Natural killer cell treated with Interleukin-12 subunit alpha and Interleukin-12 subunit beta and Interleukin-15 and Interleukin-18, amount 100 ng/mL, for 72 hours (primary cell): ENCODE measurements at places on chromosomes 1 and 21. TPM values are rescaled to one million over a fixed set of nuclear protein-coding genes. Genes with fewer than 3 reads are reported as not detected.
A peak's percentile ranks its signal among the peaks of the same experiment; 100 is the strongest.

MARK1 gene
- total RNA-seq: not detected

RNF186 gene
- not detected for total RNA-seq

NR1I3 gene
- total RNA-seq: not detected

ZSWIM5 gene
- 1.0 TPM for total RNA-seq

- peak within 1 kb of the TSS; percentile 94 for H3K4me3 ChIP-seq
- H3K36me3 ChIP-seq: no peaks in the 10 kb centered on the region
- H3K4me1 ChIP-seq: peaks cover 12% of the 10 kb centered on the region
- peak within 1 kb of the TSS; percentile 15 for H3K27ac ChIP-seq
- H3K27me3 ChIP-seq: peaks cover 23% of the 10 kb centered on the region
Measured at GRCh38 chr1:19643602-19644394, at the start of gene NBL1. NBL1 (plus strand) TSS chr1:19644311; CDS start chr1:19655031, 10,720 bp downstream.

DNA sequence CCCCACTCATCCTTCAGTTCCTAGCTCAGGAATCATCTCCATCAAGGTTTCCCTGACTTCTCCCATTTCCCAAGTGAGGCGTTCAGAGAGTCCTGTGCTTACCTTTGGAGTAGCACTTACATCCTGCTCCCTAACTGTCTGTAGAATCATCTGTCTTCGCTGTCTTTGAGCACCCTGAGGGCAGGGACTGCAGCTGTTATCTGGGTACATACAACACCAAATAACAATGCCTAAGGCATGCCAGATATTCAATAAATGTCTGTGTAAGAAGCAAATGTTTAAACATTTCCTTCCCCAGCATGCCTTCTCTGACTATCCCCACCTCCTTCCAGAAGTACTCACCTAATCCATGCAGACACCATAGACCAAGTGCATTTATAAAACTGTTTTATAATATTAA is 65.4 kb downstream of the JAK1 start:
- H3K36me3 ChIP-seq: no peaks in the 10 kb centered on the region
- no peak overlapping the region for H3K4me3 ChIP-seq
- DNase-seq: no peak
- peaks cover 90% of the 10 kb centered on the region for H3K4me1 ChIP-seq
- H3K27ac ChIP-seq: no peak overlapping the region

GRCh38 chr21:37704751-37705150 is 211.5 kb downstream of the KCNJ6 start:
- DNase-seq: no peak
- H3K27me3 ChIP-seq: peaks cover 16% of the 10 kb centered on the region
- H3K4me3 ChIP-seq: no peak overlapping the region
- H3K4me1 ChIP-seq: no peaks in the 10 kb centered on the region
- no peaks in the 10 kb centered on the region for H3K36me3 ChIP-seq

DNA sequence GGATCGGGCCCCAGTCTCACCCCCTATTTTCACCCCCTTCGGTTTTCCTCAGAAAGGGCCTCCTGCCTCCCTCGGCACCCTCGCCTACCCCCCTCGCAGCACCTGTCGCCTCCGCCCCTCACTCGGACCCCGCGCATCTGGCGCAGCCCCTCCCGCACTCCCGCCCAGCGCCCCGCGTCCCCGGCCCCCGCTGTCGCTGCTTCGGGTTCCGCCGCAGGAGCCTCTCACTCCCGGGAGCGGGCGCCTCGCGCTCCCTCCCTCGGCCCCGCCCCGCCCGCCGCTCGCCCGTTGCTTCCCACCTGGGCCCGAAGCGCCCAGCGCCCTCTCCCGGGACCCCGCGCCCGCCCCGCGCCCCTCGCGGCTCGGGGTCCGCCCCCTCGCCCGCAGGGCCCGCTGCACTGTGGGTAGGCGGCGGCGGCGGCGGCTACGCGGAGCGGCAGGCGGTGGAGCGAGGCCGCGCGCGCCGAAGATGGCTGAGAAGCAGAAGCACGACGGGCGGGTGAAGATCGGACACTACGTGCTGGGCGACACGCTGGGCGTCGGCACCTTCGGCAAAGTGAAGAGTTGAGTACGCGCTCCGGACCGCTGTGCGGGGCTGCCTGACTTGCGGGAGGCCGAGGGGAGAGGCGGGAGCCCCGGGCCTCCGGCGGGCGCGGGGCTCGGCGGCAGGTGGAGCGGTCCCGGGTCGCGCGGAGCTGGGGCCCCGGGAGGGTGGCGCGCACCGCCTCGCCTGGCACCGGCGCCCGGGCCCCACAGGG is at the start of gene PRKAA2:
Gene PRKAA2 (plus strand): TSS at position 396 of the 758 bp plus-strand sequence. CDS start 74 bp downstream, at position 470.
- DNase-seq: no peak
- H3K36me3 ChIP-seq: peaks cover 11% of the 10 kb centered on the region
- H3K27me3 ChIP-seq: peaks cover 58% of the 10 kb centered on the region

GRCh38 chr1:203676455-203676854 is 49.8 kb downstream of the ATP2B4 start:
- H3K4me1 ChIP-seq: peaks cover 80% of the 10 kb centered on the region
- no peak for DNase-seq
- H3K27me3 ChIP-seq: no peaks in the 10 kb centered on the region
- H3K27ac ChIP-seq: peak overlapping the region; percentile 93
- peaks cover 4% of the 10 kb centered on the region for H3K36me3 ChIP-seq

DNA sequence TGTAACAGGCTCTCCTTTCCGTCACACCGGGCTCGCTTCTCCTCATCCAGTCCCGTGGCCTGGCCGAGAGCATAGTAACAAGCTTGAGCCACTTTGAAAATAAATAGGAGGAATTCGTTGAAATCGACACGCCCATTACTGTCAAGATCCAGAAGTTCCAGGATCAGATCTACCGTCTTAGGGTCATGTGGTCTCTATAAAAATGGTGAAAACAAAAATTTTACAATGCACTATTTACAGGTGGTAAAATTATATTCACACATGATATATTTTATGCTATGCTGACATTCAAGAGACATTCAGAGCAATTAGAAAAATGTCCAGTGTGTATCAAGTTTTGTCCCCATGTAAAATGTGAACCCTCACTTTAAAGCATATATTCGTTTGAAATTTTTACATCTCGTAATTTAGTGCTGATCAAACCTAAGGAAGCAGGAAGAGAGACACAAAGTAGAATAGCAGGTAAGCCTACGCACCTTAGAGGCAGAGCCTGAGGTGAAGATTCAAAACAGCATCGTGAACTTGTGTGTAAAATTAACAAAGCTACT is 2.3 kb downstream of the TCHH start:
- no peak for DNase-seq
- H3K4me1 ChIP-seq: peaks cover 6% of the 10 kb centered on the region
- no peak overlapping the region for H3K4me3 ChIP-seq

DNA sequence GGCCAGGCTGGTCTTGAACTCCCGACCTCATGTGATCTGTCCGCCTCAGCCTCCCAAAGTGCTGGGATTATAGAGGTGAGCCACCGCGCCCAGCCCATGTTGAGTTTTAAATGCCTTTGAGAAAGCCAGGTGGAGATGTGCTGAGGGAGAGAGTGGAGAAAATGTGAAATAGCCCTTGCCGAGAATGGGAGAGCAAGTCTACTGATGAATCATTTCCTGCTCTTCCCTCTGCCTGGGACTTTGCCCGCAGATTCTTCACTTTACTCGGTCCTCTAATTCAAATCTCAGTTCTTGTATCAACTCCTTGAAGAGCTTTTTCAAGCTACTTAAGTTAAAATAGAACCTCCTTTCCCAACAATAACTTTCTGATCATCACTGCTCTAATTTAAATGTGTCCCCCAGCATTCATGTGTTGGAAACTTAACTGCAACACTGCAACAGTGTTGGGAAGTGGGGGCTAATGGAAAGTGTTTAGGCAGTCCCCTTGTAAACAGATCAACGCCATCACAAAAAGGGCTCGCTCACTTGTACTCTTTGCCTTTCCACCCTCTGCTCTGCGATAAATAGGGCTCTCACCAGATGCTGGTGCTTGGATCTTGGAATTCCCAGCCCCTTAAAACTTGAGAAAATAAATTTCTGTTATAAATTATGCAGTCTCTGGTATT is 27.8 kb downstream of the OSBPL9 start:
- H3K27me3 ChIP-seq: no peaks in the 10 kb centered on the region
- peaks cover 6% of the 10 kb centered on the region for H3K4me1 ChIP-seq
- no peak overlapping the region for H3K4me3 ChIP-seq
- no peak overlapping the region for H3K27ac ChIP-seq
- DNase-seq: no peak

GRCh38 chr1:63255153-63255552 is 67.2 kb upstream of the FOXD3 start:
- H3K4me3 ChIP-seq: no peak overlapping the region
- H3K36me3 ChIP-seq: no peaks in the 10 kb centered on the region
- H3K27me3 ChIP-seq: peaks cover 5% of the 10 kb centered on the region
- H3K4me1 ChIP-seq: no peaks in the 10 kb centered on the region
- no peak for DNase-seq
- no peak overlapping the region for H3K27ac ChIP-seq

DNA sequence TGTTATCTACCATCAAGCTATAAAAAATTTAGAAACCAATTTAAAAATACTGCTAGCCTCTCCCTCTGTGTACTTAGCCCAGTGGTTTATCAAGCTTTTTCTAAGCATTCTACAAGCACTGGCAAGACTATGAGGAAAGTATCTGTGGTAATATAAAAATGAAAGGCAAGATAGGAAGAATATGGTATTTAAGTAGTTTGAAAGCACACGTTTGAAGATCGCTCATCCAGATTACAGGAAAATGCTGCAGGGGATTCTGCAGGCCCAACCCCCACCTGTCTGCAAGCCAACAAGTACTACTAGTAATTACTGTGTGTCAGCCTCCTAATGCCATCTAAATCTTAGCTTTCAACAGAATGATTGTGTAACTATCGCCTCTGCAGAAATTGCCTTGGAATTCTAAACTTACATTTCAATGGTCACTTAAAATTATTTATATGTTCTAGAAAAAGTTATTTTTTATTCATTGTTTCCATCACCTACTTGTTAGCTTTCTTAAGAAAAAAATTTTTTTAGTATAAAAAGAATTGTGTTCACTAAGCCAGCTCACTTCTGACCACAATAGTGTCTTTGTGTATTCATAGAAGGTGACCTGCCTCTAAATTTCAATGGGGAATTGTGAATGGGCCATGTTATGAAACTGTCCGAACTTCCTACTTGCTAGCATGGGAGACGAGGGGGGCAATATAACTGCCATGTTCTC is 8.5 kb downstream of the ERRFI1 start:
- peaks cover 8% of the 10 kb centered on the region for H3K4me1 ChIP-seq
- H3K27ac ChIP-seq: no peak overlapping the region
- H3K4me3 ChIP-seq: no peak overlapping the region
- DNase-seq: no peak
- peaks cover 10% of the 10 kb centered on the region for H3K27me3 ChIP-seq

- H3K36me3 ChIP-seq: no peaks in the 10 kb centered on the region
- DNase-seq: no peak
- H3K27me3 ChIP-seq: peaks cover 8% of the 10 kb centered on the region
Measured at GRCh38 chr1:41496080-41497055, 11.9 kb upstream of the EDN2 start.

DNA sequence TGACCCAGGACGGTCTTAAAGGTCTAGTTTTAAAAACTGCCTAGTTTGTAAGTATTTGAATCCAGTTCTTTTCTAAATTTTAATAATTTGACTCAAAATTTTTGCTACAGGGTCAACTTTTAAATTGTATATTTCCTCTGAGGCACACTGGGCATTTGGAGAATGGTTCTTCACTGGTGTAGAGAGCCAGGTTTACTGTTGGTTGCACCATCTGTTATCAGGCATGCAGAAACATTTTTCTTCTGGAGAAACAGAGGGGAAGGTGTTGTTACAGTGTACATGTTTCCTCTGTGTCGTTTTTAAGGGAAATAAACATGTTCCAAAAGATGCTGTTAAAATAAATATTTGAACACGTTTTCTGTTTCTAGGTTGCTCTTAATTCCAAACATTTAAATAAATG is 39.0 kb upstream of the RWDD3 start:
- DNase-seq: no peak
- H3K4me1 ChIP-seq: no peaks in the 10 kb centered on the region
- H3K27ac ChIP-seq: no peak overlapping the region

DNA sequence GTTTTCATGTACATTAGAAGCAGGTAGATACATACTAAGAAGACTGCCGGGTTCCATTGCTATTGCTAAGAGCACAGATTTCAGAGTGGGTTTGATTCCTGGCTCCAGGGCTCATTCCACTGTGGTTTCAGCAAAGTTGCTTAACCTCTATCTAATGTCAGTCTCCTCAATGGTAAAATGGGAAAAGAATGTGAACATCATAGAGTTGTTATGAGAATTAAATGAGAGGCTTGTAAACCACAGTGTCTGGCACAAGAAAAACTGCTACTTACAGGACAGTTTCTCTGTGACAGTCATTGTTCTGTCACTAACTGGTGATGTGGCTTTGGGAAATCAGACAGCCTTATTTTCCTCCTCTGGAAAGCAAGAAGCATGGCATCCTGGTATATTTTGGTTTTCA is 10.7 kb upstream of the PLXNA2 start:
- H3K4me3 ChIP-seq: no peak overlapping the region
- H3K36me3 ChIP-seq: no peaks in the 10 kb centered on the region
- H3K27ac ChIP-seq: no peak overlapping the region

DNA sequence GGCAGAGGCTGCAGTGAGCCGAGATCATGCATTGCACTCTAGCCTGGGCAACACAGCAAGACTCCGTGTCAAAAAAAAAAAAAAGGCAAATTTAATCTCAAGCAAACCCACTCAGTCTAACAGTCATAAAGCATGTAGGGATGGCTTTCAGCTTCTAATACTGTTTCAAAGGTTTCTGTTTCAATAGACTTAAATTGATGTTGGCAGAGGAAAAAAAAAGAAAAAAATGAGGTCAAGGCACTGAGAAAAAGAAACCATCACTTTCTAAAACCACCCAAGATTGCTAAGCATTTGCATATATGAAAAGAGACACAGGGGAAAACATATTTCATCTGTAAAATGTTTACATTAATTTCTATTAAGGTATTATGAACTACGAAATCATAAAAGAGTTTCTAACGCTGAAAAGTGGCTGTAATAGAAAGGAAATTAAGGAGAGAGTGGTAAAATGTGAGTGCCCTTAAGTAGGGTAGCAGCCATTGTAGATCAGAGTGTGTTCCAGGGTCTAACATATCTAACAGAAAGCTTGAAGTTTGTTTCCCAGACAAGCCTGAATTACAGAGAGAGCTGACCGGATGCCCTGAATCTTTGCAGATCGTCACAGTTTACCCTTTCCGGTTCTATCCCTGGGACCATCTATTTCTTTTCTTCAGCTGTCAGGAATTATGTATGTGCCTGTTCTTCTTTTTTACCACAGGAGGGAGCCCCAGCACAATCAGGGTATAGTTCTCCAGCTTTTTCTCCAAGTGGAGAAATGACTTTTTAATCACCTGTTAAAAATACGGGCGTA is 70.0 kb downstream of the PLD5 start:
- DNase-seq: no peak
- no peak overlapping the region for H3K4me3 ChIP-seq
- H3K36me3 ChIP-seq: no peaks in the 10 kb centered on the region
- H3K4me1 ChIP-seq: no peaks in the 10 kb centered on the region

GRCh38 chr1:55286856-55287602 is 71.9 kb upstream of the USP24 start:
- no peaks in the 10 kb centered on the region for H3K27me3 ChIP-seq
- H3K4me3 ChIP-seq: no peak overlapping the region
- no peak overlapping the region for H3K27ac ChIP-seq

GRCh38 chr1:41539999-41540398 is 55.5 kb upstream of the EDN2 start:
- no peak overlapping the region for H3K27ac ChIP-seq
- H3K4me3 ChIP-seq: no peak overlapping the region
- H3K4me1 ChIP-seq: peaks cover 12% of the 10 kb centered on the region
- no peaks in the 10 kb centered on the region for H3K27me3 ChIP-seq
- H3K36me3 ChIP-seq: peaks cover 7% of the 10 kb centered on the region
